ENCODE measurements at places on chromosomes 6 and 20.

DNA sequence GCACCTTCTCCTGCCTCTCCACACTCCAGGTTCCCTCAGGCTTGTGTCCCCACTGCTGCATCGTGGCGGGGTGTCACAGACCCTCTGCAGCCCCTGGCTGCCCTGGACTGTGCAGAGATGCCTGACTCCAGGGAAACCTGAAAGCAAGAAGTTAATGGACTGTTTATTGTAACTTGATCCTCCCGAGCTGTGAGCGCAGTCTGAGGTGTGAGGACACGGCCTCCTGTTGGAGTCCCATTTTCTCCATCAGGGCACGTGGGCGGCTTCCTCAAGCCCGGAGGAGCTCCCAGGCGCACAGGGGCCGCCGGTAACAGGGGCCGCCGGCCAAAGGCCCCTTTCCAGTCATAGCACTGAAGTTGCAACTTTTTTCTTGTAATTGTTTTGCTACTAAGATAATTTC lies 16.9 kb downstream of the RBM38 start:
- DNase-seq = no peak

DNA sequence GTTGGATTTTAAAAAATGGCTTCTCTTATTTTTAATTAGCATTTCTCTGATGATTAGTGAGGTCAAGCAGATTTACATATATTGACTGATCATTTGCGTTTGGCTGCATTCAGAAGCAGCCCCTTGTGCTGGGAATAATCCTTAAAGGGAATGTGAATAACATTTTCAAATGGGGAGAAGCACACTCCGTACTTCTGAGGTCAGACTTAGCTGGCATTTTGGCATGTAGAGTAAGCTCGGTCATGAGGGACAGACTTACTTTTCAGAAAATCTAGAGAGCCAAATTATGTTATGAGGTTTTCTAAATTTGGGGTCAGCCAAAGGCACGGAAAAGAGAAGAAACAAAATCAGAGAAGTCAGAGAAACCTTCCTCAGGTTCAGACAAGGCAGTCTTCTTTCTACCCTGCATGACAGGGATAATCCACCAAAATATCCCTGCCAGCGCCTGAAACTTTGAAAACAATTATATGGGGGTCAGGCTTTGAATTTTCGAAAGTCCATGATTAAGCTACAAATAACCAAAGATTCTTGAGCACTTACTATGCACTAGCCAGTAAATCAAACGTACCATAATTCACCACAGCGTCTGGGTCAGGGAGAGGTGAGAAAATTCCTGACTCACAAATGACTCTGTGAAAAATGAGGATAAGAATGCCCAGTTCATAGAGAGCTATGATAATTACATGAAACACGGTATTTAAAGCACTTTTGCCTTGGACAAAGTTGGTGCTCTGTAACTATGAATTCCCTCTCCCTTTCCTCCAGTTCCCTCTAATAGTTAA lies 44.9 kb downstream of the ADAT2 start:
- DNase-seq = no peak

GRCh38 chr6:146795479-146796133 lies 196.8 kb downstream of the ADGB start:
- DNase-seq = no peak

DNA sequence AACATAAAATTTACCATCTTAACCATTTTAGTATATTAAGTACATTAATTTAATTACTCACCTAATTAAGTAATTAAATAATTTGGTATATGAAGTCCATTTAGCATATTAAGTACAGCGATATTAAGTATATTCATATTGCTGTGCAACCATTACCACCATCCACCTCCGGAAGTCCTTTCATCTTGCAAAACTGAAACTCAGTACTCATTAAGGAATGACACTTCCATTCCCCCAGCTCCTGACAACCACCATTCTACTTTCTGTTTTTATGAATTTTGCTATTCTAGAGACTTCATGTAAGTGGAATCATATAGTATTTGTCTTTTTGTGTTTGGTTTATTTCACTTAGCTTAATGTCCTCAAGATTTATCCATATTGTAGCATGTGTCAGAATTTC lies 61.1 kb upstream of the GTSF1L start:
- DNase-seq = no peak

DNA sequence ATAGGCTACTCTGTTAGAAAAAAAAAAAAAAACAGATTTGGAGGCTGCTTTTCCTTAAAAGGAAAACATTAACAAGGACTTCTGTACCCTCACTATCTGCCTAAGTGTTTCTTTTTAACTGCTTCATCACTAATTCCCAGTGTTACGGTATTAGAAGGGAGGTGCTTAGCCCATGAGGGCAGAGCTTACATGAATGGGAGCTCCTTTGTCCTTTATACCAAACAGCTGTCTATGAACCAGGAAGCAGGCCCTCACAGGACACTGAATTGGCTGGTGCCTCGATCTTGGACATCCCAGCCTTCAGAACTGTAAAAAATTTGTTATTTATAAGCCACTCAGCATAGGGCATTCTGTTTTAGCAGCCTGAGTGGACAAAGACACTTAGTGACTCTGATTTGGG lies 215.6 kb upstream of the NRSN1 start:
- no peak for DNase-seq

DNA sequence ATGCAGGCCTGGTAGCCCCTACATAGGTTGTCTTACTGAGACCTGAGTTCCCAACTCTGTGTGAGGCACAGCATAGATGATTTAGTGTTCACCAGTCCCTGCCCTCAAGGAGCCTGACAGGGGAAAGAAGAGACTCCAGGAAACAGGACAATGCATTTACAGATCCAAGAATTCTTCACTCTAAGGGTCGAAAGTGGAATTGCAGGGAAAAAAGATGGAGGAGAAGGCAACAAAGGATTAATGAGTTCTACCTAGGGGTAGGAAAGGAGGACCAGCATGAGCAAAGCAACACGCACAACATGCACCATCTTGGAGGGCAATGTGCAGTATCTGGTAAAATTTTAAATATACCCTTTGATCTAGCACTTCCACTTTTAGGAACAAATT lies 5.9 kb downstream of the SPAG4 start:
- no peak for DNase-seq

DNA sequence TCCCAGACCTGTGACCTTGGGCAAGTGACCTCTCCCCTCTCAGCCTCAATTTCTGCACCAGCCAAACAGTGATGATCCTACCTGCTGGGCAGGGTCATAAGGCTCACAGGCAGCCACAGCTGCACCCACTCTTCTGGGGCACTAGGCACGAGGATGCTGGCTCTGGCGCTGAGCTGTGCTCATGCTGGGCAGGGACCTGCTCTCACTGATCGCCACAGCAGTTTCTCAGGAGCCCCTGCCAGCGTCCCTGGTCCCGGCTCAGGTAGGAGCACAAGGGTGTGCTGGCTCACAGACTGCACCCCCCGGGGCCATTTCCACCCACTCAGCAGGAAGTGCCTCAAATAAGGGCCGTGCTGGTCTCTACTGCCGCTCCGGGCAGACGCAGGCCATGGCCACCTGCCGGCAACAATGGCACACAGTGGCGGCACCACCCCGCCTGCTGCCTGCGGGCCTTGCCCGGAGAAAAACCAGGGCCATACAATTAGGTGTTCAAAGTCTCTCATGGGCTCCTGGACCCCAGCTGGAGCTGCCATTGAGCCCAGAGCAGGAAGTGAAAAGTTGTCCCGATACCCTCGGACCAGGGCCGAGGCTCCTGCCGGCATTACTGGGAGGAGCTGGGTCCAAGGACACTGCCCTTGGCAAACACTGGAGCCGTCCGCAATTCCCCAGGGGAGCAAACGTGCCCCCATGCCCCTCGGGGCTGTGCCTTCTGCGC lies 4.6 kb upstream of the CABLES2 start:
- DNase-seq = no peak

GRCh38 chr20:23363257-23363649 lies 1.3 kb downstream of the GZF1 start:
- no peak for DNase-seq

DNA sequence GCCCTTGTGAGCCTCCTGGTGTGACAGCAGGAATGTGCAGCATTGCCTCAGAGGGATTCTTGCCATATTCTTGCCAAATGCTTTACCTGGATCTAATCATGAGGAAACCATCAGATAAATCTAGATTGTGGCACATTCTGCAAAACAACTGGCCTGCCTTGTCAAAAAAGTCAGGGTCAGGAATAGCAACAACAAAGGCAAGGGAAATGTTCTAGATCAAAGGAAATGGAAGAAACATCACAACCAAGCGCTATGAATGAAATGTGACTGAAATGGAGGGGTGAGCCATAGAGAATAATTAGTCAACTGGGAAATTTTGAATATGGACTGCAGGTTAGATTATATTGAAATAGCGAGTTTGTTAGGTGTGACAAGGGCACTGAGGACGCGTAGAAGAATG lies 262.6 kb upstream of the CDYL start:
- DNase-seq = no peak

- no peak for DNase-seq
Measured at GRCh38 chr20:5046656-5047339, 45.5 kb upstream of the SLC23A2 start.

- DNase-seq = no peak
Measured at GRCh38 chr6:111260570-111261298, 173.4 kb downstream of the SLC16A10 start.

DNA sequence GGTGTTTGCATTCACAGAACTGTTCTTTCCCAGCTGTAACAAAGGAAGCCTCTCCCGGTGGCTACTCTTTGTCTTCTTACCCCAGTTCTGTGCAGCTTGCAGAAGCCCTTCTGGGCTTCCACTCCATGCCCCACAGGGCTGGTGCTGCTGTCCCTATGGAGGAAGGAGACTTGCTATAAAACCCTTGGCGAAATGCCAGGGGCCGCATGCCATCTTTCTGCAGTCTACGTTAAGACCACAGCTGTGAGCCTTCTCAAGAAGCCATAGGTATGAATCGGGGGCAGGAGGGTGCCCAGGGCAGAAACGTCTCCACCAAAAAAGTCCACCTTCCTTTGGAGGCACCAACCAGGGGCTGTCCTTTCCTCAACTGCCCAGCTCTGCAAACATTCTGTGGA lies 60.7 kb downstream of the PRND start:
- no peak for DNase-seq

- no peak for DNase-seq
Measured at GRCh38 chr6:41689171-41690008, 46.0 kb downstream of the TFEB start.

DNA sequence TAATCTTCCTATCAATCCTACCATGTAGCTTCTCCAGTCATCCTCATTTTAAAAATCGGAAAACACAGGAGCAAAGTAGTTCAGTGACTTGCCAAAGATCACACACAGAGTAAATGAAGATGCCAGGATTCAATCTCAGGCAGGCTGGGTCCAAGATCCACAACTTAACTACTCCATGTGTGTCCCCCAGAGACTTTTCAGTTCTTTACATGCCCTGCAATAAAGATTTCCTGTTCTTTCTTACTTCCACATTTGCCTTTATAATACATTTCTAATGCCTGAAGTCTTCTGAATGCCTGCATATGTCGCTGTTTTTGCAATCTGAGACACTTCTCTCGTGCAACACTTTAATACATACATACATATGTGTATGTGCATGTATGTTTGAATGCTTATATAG lies 121.7 kb upstream of the MARCKS start:
- no peak for DNase-seq

DNA sequence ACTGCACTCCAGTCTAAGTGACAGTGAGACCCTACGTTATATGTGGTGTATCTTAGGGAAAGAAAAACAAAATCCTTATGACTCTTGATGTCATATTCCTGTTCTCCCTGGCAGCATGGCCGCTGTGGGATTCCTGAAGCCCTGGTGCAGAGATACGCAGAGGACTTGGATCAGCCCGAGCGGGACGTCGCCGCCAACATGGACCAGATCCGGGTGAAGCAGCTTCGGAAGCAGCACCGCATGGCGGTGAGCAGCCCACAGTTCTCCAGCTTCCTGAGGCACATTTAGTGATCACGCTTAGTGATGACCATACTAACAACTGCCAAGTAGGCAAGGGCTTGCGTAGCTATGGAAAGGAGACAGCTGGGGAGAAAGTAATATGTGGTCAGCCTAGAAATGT lies 200.9 kb upstream of the UST start:
- no peak for DNase-seq

- DNase-seq = peak; percentile 59
Measured at GRCh38 chr20:37990571-37991151, 42.6 kb downstream of the TTI1 start.

- peak; percentile 50 for DNase-seq
Measured at GRCh38 chr20:13331536-13331935, 110.5 kb downstream of the ISM1 start.

DNA sequence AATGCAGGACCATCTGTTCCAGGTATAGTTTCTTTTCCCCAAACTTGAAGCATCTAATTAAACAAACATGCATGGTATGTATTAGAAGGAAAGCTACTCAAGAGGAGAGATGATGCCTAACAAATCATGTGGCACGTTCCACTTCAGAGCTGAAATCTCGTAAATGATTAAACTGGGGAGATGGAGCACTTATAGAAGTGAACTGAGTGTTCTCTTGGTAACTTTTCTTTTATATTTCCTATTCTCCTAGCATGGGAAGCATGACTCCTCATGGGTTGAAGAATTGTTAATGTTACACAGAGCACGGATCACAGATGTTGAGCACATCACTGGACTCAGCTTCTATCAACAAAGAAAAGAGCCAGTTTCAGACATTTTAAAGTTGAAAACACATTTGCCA lies 61.1 kb downstream of the CCN2 start:
- no peak for DNase-seq

- DNase-seq = no peak
Measured at GRCh38 chr6:97812940-97813339, 529.9 kb upstream of the MMS22L start.

GRCh38 chr20:32019563-32020463 lies 9.6 kb downstream of the CCM2L start:
- DNase-seq = no peak

DNA sequence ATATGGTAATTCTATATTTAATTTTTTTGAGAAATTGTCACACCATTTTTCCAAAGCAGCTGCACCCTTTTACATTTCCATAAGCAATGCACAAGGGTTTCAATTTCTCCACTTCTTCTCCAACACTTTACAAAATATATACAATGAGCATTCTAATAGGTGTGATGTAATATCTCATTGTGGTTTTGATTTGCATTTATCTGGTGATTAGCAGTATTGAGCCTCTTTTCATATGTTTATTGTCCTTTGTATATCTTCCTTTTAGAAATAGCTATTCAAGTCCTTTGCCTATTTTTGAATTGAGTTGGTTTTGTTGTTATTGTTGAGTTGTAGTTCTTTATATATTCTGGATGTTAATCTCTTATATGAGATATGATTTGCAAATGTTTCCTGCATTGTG lies 47.6 kb upstream of the HBS1L start:
- no peak for DNase-seq
